ENCODE measurements at places on chromosomes 4 and X.

GRCh38 chr4:123043013-123043412 is 120.6 kb upstream of the NUDT6 start:
- no peak for DNase-seq

DNA sequence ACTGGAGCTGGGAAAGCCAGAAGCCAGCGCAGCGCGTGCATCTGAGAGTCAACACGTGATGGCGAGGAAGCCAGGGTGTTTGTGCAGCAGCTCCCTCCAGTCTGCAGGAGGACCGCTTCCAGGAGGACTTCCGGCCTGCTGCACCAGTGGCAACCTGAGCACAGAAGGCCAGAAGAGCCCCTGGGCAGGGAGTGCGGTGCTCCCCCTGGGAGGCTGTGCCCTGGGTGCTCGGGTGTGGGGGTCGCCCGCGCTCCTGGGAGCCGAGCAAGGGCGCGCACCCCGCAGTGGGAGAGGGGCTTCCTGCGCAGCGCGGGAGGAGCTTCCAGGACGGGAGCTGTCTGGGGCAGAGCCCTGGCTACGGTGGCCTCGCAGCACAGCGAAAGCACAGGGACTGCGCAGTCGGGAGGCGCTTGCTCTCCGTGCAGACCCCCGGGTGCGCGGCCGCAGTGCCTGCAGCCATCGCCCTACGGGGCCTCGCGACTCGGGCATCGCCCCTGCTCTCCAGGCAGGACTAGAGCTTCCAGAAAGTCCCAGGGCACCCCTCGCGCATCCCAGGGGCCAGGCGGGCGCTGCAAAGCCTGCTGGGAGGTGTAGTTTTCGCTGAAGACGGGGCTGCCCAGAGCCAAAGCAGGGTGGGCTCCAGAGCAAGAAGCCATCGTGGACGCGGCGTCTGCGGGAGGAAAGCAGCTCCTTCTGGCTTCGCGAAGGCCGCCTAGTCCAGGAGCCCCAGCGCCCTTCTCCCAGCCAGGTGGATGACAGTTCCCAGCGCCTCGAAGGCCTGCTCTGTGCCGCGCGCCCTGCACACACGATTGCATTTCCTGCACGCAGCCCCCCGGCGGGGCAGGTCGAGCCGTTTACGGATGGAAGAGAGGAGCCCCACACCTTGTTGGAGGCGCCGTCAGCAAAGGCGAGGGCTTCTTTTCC is 24.1 kb upstream of the WFS1 start:
- DNase-seq, result no peak

GRCh38 chrX:95383778-95384177 is 1300.9 kb upstream of the DIAPH2 start:
- DNase-seq, result no peak

DNA sequence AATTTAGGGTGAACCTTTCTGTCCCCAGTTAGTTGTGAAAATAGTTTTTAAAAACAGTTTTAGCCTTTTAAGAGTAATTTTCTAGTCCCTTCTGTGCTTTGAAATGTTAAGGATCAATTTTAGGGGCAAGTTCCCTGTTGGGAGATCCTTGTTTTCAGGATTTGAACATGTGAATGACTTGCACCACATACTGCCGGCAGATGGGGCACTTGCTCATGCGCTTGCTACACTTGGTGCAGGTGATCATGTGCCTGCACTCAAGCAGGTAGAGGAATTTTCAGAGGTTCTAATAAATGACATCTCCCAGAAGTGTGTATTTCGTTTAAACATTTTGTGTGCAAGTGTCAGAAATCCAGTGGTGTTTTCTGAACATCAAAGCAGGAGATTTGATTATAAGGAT is 195.9 kb downstream of the CHM start:
- DNase-seq, result no peak

- DNase-seq, result peak; percentile 53
Observed at GRCh38 chrX:119158226-119158625, 30.6 kb upstream of the KIAA1210 start.

- DNase-seq, result no peak
Observed at GRCh38 chr4:74235135-74235534, 73.1 kb upstream of the EPGN start.

Data from fibroblast of skin of scalp (primary cell).